ENCODE measurements at places on chromosomes 1 and 21.

DNA sequence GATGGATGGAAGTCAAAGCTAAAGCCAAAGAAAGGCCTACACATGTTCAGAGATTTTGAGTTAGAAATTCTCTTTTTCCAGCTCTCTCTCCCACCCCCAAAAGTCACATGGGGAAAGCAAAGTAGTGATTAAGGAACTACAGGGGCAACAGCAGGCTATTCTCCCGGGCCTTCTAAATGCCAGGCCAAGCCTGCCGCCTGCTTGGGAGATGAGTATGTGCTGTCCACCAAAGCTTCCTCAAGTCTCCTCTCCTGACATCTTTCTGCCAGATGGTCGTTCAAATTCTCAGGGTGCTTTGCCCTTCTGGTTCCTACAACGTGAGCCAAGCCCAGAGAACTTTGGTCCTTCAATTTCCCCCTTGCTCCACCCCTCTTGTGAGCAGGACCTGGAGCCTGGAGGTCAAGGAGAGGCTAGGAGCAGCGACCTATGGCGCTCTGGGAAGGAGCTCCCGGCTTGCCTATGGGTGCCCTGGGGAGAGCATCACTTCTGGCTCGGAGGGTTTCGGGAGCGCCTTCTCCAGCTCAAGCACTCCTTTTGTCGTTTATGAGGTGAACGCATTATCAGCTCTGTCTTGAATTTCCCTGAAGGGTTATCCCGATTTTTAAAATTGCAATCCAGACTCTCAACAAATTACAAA is 4.4 kb upstream of the PRRX1 start:
- no peak for DNase-seq

- DNase-seq = no peak
These were observed 20.0 kb upstream of the KLHDC8A start for GRCh38 chr1:205376739-205377138.

- DNase-seq = no peak
These were observed 77.6 kb downstream of the EVI5 start for GRCh38 chr1:92707292-92707691.

DNA sequence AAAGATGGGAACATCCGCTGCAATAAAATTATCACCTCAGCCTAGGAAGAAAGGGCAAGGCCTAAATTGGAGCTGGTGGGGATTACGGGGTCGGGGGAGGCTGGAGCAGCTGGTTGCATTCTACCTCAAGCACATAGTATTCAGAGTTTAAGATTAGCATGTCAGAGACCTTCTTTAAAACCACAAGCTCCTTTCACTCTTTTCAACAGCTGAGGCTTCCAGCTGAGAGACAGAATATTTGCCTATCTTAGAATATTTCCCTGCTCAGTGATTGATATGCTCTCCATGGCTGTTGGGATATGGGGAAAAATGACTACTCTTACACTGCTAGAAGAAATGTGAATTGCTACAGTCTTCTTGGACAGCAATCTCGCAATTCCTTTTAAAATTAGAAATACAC is 248.6 kb downstream of the TBX15 start:
- DNase-seq = no peak

- DNase-seq = no peak
These were observed 315.2 kb downstream of the AJAP1 start for GRCh38 chr1:4969556-4970129.

GRCh38 chr1:61013946-61014667 is 68.3 kb upstream of the NFIA start:
- no peak for DNase-seq

DNA sequence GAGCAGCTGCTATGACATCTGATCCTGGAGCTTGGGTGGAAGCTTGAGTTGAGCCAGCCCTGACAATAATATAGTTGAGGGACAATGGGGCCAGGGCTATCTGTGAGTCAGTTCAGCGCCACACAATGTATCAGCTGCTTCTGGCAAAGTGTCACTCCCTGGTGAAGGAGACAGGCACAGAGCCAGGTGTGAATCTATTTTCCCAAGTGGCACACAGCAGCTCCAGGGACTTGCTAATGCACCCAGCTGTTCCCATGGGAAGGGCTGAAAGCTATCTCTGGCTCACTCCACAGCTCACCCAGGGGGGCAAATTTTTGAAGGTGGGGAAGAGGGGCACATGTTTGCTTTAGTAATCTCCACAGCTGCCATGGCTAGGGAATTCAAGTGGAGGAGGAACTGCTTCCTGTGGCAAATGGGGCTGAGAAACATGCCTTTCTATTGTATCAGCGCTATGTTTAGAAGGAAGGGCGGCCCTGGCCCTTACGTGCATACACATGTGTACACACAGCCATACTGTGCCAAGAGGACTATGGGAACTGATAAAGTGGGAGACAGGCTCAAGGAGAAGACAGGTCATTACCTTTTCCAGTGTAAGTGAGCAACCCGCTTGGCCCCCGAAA is 2.2 kb downstream of the CYB5R1 start:
- DNase-seq = peak; percentile 92

GRCh38 chr1:4805987-4806386 is 151.6 kb downstream of the AJAP1 start:
- DNase-seq = no peak

DNA sequence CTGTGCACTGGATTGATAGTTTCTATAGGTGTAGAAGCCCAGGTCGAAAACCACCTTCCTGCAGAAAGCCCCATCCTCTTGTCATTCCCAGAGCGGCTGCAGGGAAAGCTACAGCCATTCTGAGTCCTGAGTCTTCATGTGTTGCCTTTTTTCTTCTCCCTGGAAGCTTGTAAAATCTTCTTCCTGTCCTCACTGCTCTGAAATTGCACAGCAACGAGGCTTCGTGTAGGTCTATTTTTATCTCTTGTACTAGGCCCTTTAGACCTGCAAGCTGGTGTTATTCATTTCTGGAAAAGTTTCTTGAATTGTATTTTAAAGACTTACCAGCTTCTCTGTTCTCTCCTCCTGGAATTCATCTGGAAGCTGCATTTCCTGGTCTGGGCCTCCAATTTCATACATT is 44.2 kb upstream of the ETS2 start:
- no peak for DNase-seq

GRCh38 chr1:108560189-108560873 is 431 bp downstream of the EEIG2 start:
- DNase-seq = peak; percentile 73

DNA sequence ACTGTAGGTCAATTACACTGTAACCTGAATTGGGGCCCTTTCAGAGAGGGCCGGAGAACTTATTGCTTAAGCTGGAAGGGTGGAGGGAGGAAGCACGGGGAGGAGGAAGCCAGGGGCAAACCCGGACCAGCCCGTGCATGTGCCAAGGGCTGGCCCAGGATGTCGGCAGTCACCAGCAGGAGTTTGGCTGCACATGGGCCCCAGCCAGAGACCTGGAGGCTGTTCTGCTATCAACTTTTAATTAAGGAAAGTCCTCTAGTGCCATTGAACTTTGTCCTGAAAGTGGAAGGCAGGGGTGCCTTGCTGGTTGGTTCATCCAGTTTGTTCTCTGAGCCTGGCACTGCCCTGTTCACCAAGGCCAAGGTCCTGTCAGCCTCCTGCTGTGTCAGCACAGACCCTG is 200.8 kb upstream of the VAMP3 start:
- no peak for DNase-seq

- DNase-seq = no peak
These were observed 48.7 kb downstream of the SMYD2 start for GRCh38 chr1:214329470-214330220.

DNA sequence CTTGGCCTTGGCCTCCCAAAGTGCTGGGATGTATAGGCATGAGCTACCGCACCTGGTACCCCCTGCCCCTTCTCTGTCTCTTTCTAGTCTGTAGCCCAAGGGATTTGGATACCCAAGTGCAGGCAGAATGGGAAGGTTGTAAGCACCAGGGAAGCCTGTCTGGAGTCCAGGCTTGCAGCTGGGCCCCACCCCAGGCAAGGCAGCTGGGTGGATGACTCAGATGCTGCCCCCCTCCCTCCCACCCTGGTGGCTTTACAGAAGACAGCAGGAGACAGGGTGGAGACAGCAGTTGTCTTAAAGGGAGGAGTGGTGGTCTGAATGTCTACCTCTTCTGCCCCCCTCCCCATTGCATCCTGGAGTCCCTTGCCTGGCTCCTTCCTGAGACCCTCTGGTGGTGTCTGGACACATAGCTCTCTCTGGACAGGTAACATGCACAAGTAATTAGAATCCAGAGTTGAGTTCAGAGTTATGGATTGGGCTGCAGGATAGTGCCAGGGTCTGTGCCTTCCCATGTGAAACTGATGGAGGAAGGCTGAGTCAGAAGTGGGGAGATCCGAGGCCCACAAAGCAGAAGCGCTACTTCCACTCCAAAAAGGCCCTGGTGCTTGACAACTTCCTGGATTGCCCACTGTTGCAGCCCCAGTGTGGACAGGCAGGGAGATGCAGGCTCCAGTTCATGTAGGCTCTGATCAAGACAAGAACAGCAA is 5.1 kb downstream of the LMNA start:
- DNase-seq = peak; percentile 56

DNA sequence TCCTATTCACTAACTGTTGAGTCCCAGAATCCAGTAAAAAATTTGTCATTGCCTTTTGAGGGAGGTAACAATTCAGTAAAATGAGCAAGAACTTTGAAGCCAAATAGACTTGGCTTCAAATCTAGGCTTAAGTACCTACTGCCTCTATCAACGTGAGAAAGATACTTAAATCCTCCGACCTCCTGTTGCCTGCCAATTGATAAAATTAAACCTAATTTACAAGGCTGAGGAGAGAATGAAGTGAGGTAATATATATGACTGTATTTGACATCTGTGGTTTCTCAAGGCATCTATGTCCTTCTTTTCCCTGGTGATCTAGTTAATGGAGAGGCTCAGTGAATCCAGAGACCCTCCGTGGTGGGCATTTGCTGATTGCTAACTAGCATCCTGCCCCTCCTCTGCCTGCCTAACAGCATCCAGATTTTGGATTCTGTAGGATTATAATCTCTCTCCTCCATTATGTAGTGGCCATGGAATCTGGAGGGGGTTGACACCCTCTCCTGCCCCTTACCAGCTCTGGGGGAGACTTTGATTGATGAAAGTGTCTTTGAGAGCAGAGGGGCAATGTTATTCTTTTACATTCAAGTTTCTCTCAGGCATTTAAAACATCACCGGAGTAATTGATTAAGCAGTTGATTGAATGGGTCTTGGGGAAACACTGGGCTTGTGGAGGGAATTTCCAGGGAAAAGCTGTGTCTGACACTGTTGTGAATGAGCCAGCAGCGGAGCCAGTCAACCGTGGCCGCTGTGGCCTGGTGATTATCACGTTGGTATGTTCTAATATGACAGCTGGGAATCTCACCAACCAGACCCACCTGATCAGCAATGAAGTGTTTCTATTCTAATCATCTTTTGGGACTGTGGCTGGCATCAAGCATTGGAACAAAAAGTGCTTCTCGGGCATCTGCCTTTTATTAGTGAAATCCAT is 140.7 kb upstream of the FAM78B start:
- peak; percentile 19 for DNase-seq

GRCh38 chr21:21813934-21814333 is 815.7 kb downstream of the NCAM2 start:
- no peak for DNase-seq

- DNase-seq = peak; percentile 68
These were observed 15.7 kb upstream of the LUZP1 start for GRCh38 chr1:23184212-23184934.

GRCh38 chr1:59096501-59096900 is 200.4 kb upstream of the FGGY start:
- DNase-seq = no peak

DNA sequence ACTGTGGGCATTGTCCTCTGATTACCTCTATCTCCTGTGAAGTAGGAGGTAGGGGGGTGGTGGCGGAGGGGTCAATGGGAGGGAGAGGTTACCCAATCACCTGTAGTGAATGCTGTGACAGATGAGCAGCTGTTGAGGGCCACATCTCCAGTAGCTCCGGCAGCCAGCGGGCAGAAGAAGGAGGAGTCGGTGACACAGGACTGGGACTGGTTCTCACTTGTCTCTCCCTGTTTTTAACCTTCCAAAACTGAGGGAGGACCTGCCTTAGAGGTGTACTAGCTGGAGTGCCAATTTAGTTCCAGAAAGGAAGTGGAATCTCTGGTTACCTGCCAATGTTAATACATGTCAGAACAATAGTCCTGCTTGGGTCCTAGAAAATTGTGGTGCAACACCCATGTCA is 56.2 kb upstream of the ENAH start:
- DNase-seq = no peak

GRCh38 chr21:28442624-28443023 is 550.1 kb downstream of the LTN1 start:
- no peak for DNase-seq

DNA sequence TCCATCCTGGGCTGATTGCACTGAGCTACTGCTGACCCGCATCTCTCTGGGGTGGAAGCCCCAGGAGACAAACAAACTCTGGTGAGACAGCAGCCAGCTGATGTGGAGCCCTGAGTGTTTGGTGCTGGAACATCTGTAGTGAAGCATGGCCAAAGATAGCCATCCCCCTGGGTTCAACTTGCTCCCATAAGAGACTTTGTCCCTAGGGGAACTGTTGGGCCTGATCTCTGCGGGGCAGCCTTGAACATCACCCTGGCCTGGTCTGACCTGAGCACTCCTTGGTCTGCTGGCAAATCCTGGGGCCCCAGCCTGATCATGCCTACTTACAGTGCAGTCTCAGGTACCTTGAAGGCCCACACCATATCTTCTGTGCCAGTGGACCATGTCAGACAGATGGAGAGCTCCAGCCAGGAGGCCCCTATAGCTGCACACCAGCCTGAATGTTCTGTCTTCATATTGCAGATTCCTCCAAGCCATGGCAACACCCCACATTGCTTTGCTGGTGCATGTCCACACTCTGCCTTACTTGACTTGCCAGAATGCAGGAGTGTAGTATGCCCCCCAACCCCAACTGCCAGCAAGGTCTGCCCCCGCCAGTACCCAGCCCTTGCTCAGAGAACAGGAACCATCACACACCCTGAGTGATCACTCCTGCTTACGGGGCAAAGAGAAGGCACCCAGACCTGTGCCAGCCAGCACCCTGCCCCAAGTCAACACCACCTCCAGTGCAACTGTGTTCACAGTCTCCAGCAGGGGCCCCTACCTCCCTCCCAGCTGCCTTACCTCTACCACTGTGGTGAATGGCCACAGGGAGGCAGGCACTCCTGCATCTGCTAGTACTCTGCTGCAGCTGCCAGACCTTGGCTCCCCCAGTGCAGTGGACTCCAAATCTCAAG is 690.5 kb upstream of the NR5A2 start:
- no peak for DNase-seq
